ENCODE measurements at places on chromosomes 16 and 17.

- DNase-seq: no peak
Observed at GRCh38 chr17:21304091-21304490, 19.6 kb downstream of the MAP2K3 start.

DNA sequence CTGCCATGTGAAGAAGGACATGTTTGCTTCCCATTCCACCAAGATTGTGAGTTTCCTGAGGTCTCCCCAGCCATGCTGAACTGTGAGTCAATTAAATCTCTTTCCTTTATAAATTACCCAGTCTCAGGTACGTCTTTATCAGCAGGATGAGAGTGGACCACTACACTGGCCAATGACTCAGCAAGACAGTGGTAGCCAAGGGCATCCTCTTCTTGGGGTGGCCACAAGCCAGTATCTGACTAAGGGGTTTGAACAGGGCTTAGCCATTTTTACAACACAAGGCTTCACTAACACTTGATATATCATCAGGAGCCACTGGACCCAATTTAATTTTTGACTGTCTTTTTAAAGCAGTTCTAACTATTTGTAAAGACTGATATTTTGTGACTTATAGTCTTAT is 21.1 kb upstream of the KRT24 start:
- DNase-seq: no peak

GRCh38 chr16:49542391-49542891 is 168.8 kb downstream of the C16orf78 start:
- no peak for DNase-seq

DNA sequence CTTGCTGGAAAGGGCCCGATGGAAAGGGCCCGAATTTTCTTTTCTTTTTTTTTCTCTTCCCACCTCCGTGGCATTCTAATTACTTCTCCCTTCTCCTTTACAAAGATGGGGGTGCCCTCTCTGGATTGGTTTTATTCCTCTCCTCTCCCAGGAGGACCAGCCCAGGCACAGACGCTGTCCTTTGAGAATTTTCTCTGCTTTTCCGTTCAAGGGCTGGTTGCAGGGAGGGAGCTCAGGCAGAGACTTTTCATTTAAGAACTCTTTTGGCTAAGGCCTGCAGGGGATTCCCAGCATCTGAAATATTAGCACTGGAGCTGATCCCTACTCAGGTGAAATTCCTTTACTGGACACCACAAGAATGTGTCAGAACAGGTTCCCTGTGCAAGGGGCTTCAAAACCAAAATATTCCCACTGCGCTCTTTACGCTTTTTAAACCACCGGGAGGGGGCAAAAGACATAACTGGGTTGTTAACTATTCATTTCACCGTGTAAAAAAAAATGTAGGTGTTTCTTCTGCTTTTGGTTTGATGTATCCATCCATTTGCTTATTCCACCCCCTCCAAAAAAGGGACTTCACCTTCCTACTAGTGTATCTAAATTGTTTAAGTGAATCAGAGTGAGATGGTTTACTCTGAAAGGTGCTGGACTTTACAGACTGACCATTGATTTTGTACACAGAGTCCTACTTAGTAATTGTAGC is 1.4 kb downstream of the NFAT5 start:
- DNase-seq: no peak

DNA sequence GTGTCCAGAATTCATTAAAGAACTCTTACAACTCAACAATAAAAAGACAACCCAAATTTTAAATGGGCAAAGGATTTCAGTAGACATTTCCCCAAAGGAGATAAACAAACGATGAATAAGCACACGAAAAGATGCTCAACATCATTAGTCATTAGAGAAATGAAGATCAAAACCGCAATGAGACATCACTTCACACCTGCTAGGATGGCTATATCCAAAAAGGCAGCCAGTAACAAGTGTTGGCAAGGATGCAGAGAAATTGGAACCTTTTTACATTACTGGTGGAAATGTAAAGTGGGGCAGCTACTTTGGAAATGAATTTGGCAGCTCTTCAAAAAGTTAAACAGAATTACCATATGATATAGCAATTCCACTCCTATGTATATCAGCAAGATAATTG is 42.0 kb downstream of the PITPNM3 start:
- DNase-seq: no peak

DNA sequence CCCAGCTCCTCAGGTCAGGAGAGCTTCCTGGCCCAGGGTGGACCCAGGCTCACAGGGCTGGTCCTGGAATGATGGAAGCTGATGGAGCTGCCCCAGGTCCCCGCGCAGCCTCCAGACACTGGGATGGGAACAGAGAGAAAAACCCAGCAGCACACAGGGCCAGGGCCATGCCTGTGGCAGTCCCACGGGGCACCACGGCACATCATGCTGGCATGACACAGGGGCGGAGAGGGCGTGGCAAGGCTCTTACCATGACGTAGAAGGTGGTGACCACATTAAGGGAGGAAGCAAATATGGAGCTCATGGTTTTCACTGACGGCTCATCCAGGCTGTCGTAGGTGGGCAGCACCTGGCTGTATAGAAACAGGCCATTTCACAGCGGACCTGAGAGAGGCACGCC is 18.3 kb downstream of the SLC38A10 start:
- no peak for DNase-seq

DNA sequence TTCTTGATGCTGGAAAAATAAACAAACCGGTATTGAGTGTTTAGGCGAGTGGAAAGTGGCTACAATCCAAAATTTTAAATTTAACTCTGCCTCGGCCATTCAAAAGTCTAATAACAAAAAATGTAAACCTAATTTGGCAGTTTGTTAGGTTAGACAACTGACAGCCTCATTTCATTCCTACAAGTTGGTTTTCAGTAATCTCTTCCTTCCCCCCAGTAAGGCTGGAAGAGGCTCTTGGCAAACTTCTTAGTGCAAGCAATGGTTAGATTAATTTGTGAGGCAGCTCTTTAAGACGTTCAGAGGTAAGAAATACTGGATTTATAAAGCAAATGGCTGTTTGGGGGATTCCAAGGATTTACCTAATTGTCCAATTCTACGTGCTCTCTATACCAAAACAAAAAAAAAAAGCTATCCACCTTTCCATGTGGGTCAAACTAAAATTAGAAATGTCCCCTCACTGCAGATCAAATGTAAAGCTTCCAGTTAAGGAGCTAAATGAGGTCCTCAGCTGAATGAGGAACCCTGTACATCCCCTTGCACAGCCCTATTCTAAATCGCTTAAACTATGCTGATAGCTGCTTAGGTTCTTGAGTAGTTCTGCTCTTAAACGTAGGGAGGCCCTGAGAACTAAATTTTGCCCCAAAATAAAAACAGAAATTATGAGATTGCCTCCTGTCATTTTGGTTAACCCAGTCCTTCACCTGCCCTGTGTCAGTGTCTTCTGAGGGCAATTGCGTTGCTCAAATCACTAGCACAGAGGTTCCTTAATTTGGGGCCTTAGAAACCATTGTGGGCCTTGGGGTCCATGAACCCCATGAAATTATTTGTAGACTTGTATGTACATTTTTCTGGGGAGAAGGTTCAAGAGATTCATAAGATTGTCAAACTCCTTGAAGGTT is 2.9 kb downstream of the HEXIM1 start:
- no peak for DNase-seq

GRCh38 chr16:59848296-59848695 is 1114.2 kb upstream of the GOT2 start:
- DNase-seq: no peak

All from keratinocyte (primary cell).